Stimulated activated CD4-positive, alpha-beta T cell treated with anti-CD3 and anti-CD28 coated beads, Interleukin-2, amount 100 ng/mL, for 24 hours (primary cell): ENCODE measurements at places on chromosomes 12 and 14.

GRCh38 chr14:88868558-88869159 is 44.2 kb downstream of the TTC8 start:
- no peak for DNase-seq

DNA sequence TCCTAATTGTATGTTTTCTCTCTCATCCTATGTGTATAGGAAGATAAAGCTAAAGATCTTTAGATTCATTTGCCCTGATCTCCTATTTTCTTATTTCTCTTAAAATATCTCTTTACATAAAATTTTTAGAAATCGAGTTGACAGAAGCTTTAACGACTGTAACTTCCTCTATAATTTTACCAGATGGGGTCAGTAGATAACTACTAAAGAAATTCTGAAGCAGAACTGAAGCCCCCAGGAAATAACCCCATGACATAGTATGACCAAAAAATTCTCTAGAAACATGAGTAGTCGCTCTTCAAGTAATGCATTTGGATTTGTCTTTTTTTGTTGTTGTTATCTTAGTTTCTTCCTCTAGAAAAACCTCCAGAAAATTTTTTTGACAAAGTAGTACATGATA is 288.0 kb downstream of the ERC1 start:
- DNase-seq: no peak

- no peak for DNase-seq
Observed at GRCh38 chr12:24533716-24534352, 415.1 kb downstream of the BCAT1 start.

DNA sequence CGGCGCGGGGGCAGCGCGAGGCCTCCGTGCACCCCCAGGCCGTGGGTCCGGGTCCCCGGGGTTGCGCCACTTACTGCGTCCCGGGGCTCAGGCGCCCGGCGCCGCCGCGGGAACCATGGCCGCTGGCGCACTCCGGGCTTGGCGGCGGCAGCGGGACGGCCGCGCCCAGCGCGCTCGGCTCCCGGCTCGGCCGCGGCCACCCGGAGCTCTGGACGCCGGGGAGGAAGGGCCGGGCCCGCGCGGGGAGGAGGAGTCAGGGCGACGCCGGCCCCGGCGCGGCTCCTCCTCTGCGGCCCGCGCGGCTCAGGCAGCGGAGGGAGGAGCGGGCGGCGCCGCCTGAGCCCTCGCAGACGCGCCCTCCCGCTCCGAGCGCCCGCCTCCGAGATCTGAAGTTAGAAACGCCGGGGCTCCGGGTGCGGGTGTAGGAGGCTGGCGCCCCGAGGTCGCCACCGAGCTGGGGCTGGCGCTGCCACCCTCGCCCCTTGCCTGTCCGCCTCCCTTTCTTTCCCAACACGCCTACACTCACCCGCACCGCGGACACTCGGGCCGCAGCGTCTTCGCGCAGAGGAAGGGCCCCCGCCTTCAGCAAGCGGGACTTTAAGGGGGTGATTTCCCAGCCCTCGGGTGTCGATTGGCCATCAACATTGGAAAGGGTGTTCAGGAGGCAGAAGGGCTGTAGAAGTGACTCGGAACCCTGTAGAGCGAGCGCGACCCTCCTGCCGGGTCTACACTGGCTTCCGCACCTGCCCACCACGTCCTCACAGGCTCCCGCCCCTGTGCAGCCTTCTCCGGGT is at the start of gene NIN:
Gene NIN (minus strand): TSS at position 231 of the 794 bp plus-strand sequence. CDS start 9,106 bp downstream, outside the sequence.
- DNase-seq: peak; percentile 77

DNA sequence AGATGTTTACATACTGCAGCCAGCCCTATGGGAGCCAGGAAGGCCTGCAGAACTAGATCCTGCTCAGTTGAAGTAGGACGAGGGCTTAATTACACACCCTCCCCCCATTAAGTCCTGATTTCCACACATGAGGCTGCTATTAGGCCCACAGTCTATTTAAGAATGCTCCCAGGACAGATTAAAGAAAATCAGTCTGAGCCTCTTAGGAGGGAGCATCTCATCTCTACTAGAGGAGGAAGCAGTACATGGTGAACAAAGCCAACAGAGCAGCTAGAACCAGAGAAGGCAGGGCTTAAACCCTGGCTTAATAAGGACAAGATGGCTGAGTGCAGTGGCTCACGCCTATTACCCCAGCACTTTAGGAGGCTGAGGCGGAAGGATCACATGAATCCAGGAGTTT is 55.8 kb upstream of the ARHGAP5 start:
- no peak for DNase-seq

DNA sequence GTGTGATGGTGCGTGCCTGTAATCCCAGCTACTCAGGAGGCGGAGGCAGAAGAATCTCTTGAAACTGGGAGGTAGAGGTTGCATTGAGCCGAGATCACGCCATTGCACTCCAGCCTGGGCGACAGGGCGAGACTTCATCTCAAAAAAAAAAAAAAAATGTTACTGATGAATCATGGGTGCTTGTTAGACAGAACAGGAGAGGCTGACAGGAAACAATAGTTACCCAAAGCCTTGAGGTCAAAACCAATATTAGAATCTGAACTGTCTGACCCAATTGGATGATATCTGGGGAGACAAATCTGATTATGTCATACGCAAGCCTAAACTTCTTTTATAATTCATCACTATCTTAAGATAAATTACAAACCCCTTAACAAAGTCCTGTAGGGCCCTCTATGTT is 40.7 kb upstream of the KIF21A start:
- no peak for DNase-seq

- no peak for DNase-seq
Observed at GRCh38 chr12:102439426-102440405, 40.6 kb downstream of the IGF1 start.

DNA sequence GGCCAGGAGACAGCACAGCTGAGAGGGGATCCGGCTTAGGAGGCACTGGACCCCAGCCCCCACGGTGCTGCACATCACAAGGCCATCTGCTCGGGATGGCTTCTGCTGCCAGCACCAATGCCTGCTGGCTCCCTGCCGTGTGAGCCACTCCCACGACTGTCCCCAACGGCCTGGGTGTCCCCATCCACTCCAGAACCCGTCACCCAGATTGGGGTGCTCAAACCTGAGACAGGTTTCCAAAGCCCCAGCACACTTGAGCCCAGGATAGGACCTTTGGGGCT is 102.4 kb downstream of the RFLNA start:
- DNase-seq: no peak

GRCh38 chr12:57745485-57745881 is 644 bp downstream of the TSPAN31 start:
- no peak for DNase-seq

DNA sequence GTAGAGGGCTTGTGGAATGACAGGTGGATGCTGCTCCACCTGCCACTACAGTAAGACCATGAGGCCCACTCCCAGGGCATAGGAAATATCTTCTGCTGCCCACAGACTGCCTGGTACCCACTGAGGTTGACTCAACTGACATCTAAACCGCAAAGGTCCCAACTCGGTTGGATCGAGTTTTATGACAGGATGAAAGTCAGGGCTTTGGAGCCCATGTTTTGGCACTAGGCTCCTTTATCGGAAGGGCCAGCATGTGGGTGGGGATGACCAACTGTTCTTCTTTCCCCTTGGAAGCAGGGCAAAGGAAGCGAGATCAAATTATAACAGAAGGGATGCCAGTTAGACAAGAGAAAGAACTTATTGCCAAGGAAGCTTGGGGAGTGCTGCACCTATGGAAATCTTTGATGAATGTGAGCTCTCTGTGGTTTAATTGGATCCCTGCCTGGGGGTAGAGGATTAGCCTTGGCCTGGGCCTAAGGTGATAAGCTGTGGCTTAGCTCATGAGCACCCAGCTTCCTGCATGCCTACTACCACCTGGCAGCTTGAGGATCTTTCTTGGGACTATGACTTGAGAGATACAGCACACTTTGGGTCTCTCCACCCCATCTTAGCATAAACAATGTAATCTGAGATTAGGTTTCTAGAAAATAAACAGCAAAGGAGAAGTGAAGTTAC is 121.8 kb downstream of the KCNA5 start:
- no peak for DNase-seq

GRCh38 chr12:43072431-43072830 is 479.6 kb downstream of the ADAMTS20 start:
- DNase-seq: no peak

GRCh38 chr12:4012977-4013968 is 140.1 kb upstream of the PARP11 start:
- no peak for DNase-seq

GRCh38 chr12:115351514-115352077 is 667.6 kb upstream of the TBX3 start:
- DNase-seq: no peak

- DNase-seq: no peak
Observed at GRCh38 chr12:104519190-104520019, 62.7 kb downstream of the CHST11 start.

GRCh38 chr12:96743606-96744005 is 163.5 kb upstream of the NEDD1 start:
- DNase-seq: no peak

DNA sequence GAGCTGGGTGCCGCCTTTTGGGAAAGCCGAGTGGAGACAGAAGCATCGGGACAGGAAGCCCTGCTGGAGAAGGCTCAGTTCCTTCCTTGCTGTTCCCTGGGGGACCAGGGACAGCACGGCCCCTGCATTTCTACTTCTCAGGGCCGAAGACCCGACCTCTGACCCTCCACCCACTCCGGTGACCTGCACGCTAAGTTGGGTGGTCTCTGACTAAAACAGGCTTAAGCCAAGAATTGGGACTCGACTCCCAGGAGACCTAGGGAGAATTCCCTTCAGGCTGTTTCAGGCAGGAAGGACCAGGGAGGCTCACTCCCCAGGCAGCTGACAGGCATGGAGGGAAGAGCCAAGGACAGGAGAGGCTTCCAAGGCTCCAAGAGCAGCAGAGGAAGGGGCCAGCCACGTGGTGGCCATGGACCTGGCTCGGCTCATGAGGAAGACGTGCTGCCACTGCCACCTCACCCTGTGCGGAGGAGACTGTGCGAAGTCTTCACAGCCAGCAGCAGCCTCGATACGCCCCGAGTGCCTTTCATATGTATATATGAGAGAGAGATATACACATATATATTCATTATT is 43.9 kb downstream of the DCAF4 start:
- DNase-seq: no peak

DNA sequence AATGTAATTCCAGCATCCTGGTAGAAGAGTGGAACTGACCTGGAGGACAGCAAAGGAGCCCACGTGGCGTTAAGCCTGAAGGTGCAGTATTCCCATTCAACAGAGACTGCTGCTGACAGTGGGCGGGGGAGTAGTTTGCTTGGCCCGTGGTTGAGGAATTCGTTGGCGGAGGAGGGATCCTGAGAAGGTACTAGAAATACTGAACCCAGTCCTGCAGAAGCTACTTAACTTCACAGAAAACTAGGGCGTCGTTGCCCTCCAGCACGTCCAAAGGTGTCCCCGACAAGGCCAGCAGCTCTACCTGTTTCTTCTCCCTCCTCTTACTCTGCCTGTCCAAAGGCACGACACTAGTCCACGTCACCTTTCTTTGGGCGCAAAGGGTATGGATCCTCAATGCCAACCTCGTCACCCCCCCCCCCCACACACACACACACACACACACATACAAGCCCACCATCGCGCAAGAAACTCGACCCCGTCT is 303 bp downstream of the PUS7L start:
- DNase-seq: peak; percentile 21

GRCh38 chr14:74792249-74793039 is 29.3 kb downstream of the YLPM1 start:
- no peak for DNase-seq

DNA sequence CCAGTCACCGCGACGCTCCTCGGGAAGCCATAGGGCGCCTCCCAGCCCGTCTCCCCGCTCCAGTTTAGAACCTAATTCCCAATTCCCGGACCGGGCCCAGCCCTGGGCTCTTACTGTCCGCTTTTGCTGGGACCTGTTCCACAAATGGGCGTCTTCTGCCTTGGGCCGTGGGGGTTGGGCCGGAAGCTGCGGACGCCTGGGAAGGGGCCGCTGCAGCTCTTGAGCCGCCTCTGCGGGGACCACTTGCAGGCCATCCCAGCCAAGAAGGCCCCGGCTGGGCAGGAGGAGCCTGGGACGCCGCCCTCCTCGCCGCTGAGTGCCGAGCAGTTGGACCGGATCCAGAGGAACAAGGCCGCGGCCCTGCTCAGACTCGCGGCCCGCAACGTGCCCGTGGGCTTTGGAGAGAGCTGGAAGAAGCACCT is 797 bp downstream of the UNG start:
- DNase-seq: no peak

DNA sequence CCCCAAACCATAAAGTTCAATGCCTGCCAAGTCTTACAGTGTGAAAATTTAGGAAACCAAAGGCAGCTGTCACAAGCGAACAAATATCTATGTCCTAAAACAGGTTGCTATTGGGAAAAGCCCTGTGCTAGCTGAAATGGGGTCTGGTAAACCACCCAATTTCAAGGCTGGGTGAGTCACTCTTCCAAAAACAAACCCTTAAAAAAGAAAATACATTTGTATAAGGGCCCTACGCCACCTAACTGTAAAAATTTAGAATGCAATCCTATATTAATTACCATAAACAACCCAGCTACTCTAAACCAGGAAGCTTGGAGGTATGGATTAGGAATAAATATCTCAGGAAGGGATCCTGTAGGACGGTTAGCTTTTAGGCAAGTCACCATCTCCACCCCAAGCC is 32.1 kb downstream of the PRMT8 start:
- no peak for DNase-seq
